ENCODE measurements at places on chromosomes 1 and 21. TPM values are rescaled to one million over a fixed set of nuclear protein-coding genes. Genes with fewer than 3 reads are reported as not detected.

GRCh38 chr1:78101514-78101913, 55.7 kb downstream of the GIPC2 start:
- DNase-seq: no peak

- DNase-seq: no peak
Observed at GRCh38 chr1:33712186-33712585, 151.7 kb upstream of the HMGB4 start.

DNA sequence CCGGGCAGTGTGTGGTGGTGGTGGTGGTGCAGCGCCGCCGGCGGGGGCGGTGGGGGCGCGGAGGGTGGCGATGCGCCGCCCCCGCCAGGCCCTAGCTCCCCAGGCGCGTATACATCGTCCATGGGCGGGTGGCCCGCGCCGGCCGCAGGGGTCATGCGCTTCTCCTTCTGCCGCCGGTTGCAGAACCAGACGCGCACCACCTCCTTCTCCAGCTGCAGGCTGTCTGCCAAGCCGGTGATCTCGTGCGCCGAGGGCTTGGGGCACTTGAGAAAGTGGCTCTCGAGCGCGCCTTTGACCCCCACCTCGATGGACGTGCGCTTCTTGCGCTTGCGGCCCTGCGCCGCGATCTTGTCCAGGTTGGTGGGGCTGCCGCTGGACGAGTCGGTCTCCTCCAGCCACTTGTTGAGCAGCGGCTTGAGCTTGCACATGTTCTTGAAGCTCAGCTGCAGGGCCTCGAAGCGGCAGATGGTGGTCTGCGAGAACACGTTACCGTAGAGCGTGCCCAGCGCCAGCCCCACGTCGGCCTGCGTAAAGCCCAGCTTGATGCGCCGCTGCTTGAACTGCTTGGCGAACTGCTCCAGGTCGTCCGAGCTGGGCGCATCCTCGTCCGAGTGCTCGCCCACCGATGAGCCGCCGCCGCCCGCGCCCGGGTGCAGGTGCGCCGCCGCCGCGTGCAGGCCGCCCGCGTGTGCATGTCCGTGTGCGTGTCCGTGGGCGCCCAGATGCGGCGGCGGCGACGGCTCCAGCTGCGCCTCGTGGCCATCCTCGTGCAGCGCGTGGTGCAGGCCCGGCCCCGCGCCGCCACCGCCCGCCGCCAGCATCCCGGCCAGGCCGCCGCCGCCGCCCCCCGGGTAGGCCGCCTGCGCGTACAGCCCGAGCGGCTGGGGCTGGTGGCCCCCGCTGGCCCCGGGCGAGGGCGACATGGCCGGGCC, 926 bp downstream of the POU3F1 start:
- no peak for DNase-seq

DNA sequence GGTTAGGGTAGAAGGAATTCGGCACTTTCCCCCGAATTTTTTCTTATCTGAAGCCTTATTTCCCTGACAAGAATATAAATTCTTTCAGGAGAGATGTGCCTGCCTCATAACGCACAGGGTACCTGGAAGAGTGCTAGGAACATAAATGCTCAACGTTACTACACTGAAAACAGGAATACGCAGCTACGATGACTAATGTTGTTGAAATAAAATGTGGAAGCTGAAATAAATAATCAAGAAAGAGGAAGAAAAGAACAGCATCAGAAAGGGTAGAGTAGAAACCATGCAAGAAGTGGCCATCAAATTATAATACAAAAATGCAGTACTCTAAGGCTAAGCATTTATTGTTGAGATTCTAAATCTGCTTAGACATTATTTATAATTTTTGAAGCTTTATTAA, 33.9 kb downstream of the SLC66A1 start:
- no peak for DNase-seq

DNA sequence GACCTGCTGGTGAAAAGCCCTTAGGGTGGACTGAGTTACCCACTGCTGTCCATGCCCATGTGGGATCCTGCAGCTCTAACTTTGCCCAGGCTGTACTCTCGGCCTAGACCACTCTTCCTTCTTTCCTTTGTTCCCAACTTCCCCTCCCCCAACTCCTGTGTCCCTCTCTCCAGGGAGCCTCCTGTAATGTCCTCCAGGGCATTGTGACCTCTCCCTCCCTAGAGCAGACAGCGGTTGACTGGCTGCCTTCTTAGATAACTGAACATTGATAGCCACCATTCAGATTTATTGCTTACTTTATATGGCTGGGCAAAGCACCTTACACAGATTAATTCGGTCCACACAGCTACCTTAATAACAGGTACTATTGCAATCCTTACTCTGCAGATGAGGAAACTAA, 5.0 kb downstream of the RUNX1 start:
- no peak for DNase-seq

- DNase-seq: no peak
Observed at GRCh38 chr1:99270646-99271045, 6.4 kb downstream of the PLPPR4 start.

- DNase-seq: no peak
Observed at GRCh38 chr1:8361198-8361849, 43.4 kb downstream of the SLC45A1 start.

DNA sequence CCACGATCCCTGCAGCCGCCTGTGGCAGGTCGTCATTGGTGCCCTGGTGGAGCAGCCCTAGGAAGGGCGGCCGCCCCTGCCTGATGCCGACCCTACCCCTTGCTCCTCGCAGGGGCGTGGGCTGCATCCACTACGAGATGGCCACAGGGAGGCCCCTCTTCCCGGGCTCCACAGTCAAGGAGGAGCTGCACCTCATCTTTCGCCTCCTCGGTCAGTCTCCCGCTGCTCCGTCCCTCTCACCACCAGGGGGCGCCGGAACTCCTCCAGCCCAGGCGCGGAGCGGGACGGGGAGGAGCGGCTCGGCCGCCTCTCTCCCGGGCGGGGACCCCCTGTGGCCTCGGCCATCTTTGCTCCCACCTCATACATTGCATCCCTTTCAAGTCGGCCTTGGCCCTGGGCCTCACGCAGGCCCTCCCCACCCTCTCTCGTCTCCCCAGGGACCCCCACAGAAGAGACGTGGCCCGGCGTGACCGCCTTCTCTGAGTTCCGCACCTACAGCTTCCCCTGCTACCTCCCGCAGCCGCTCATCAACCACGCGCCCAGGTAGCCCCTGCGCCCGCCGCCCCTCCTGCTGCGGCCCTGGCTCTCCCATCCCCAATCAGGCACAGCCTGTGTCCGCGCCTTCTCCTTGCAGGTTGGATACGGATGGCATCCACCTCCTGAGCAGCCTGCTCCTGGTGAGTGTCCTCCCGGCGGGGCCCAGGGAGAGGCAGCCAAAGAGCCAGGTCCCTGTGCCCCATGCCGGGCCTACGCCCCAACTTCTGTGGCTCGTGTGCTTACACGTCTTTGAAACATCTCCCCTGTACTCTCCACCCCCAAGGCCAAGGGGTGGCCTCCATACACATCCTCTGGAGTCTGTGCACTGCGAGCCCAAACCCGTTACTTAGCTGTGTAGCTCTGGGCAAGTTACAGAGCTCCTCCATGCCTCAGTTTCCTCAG, 24.7 kb downstream of the CDK18 start:
- DNase-seq: peak; percentile 70

- no peak for DNase-seq
Observed at GRCh38 chr21:41744028-41744930, 22.6 kb downstream of the RIPK4 start.

DNA sequence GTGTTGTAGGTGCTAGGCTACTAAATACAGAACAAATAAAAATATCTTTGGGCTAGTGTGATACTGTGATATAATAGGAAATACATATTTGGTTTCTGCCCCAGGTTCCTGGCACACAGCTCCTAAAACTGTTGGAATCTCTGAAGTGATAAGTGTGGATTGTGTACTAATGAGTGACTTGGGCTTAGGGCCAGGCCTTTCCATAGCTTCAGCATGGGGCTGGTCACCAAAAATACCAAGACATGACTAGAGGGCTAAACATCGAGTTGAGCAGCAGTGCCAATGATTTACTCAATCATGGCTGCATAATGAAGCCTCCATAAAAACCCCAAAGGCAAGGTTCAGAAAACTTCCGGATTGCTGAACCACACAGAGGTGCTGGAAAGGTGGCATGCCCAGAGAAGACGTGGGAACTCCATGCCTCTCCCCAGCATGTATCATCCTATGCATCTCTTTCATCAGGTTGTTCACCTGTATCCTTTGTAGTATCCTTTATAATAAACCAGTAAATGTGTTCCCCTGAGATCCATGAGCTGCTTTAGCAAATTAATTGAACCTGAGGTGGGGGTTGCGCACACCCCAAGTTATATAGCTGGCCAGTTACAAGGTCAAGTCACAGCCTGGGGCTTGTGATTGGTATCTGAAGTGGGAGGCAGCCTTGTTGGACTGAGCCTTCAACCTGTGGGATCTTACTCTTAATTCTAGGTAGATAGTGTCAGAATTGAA, 51.6 kb downstream of the ZMYM4 start:
- no peak for DNase-seq

- no peak for DNase-seq
Observed at GRCh38 chr21:42534421-42535378, 21.0 kb downstream of the SLC37A1 start.

GRCh38 chr1:42922687-42923366, 35.8 kb downstream of the SLC2A1 start:
- peak; percentile 60 for DNase-seq

GRCh38 chr1:81305997-81306452, 494.7 kb upstream of the ADGRL2 start:
- DNase-seq: no peak

GRCh38 chr1:215905493-215906115, 338.5 kb downstream of the KCTD3 start:
- no peak for DNase-seq

- no peak for DNase-seq
Observed at GRCh38 chr1:29211086-29212030, 19.4 kb downstream of the MECR start.

DNA sequence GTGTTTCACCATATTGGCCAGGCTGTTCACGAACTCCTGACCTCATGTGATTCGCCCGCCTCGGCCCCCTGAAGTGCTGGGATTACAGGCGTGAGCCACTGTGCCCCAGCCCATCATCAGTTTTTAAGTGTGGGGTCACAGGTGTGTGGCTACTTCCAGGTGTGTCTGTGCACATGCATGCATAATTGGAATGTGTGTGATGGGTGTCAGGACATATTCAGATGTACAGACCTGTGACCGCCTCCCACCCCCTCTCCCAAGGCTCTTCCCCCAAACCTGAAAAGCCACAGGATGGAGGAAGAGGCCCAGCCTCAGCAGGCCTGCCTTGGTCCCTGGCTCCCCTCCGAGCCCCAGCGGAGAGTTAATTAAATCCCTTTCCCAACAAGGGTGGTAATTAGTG, 37.3 kb upstream of the CSF3R start:
- DNase-seq: no peak

DNA sequence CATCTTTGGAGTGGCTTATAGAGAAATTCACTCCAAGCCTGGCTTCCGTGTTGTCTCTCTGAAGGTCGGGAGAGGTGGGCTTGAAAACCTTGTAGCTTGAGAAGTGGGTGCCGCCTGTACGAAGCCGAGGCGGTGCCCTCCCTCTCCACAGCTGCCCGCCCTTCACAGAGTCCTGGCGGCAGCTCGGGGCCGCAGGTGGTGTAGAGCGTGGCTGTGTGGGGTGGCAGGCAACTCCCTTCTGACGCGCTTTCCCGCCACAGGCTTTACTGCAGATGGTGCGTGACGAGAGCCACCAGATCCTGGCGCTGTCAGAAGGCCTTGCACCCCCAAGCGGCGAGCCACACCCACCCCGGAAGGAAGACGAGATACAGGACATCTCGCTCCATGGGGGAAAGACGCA, 33.1 kb upstream of the DIP2A start:
- no peak for DNase-seq

GRCh38 chr1:154483941-154484803, 17.8 kb upstream of the TDRD10 start:
- no peak for DNase-seq

- no peak for DNase-seq
Observed at GRCh38 chr21:46613391-46613790, 8.5 kb upstream of the S100B start.

GRCh38 chr1:3888301-3888700, 11.8 kb downstream of the C1orf174 start:
- no peak for DNase-seq

DNA sequence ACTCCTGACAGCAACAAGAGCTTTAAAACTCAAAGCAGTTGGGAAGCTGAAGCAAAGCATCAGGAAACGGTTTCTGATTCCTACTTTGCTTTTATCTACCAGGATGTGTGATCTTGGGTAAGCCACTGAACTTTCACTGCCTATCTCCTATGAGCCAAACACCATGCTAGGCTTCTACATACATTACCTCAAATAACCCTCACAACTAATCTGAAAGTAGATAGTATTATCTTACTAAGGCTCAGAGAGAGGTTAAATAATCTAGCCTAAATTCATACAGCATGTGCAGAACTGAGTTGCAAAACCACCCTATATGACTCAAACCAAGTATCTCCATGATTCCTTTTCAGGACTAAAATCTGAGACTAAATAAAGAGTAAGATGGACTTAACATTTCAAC, 83.8 kb downstream of the EVI5 start:
- no peak for DNase-seq

GRCh38 chr1:235011599-235012435, 116.8 kb downstream of the TOMM20 start:
- DNase-seq: peak; percentile 97

Gene EDARADD
- total RNA-seq: 54.8 TPM

Gene NUP210L
- 0.07 TPM for total RNA-seq

Gene RLF
- 22.3 TPM for total RNA-seq

Gene TAF1A
- 17.6 TPM for total RNA-seq

Gene PROK1
- not detected for total RNA-seq

Gene POGZ
- total RNA-seq: 93.7 TPM

Gene CD84
- 14.9 TPM for total RNA-seq

Gene DNASE2B
- not detected for total RNA-seq

Gene NTMT2
- not detected for total RNA-seq

Gene SDE2
- total RNA-seq: 22.3 TPM

Gene HSD11B1
- 8.2 TPM for total RNA-seq

Gene PRRX1
- total RNA-seq: not detected

Measured in activated T-helper 2 cell treated with anti-CD3 and anti-CD28 coated beads, Interferon-gamma antibody, Interleukin-2, Interleukin-4, amounts not matched to agents 10 μg/mL and 5 μg/mL and 100 μg/mL, durations not matched to agents 14 hours and 24 hours and 36 hours (primary cell).